ENCODE measurements at places on chromosomes 13 and 19.

- no peak for DNase-seq
These were observed 407 bp downstream of the RAB3A start for GRCh38 chr19:18203408-18203862.

- no peak for DNase-seq
These were observed 262.1 kb downstream of the ZNF536 start for GRCh38 chr19:30634131-30634830.

GRCh38 chr19:6065685-6066374 lies 44.5 kb downstream of the RFX2 start:
- no peak for DNase-seq

- no peak for DNase-seq
These were observed 142.3 kb upstream of the EDNRB start for GRCh38 chr13:78060966-78061365.

GRCh38 chr19:48968179-48968661 lies 3.1 kb downstream of the FTL start:
- no peak for DNase-seq

DNA sequence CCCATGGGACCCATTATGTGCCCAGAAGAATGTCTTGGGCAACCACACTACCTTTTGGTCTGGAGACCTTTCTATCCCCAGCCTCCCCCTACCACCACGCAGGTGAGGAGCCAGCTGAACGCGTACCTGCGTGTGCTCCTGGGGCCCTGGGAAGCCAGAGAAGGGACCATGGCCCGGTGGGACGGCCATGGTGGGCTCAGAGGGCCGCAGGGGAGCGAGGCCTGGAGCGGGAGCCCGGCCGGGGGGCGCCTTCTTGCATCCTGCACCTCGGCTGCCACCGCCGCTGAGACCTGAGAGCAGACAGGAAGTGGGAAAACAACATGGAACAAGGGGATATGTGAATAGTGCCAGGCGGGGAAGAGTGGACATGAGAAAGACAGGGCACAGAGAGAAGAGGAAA lies 2.3 kb downstream of the DYRK1B start:
- no peak for DNase-seq

DNA sequence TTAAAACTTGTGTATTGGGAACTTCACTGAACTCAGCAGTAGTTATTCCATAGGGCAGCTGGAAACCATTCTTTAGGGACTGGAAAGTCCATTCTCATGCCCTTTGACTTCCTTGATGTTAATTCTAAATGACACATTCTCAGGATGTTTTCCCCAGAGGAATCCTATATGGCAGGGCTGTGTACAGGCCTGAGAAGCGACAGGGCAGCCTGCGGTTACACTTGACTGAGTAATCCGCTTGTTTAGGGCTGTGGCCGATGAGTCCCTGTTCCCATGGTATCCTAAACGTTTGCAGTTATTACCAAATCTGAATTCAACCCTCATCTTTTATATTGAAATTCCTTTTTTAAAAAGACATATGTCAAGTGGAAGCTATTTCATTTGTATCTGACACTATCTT lies 83.5 kb downstream of the COL4A2 start:
- DNase-seq = no peak

- DNase-seq = no peak
These were observed 29.9 kb upstream of the TUBGCP3 start for GRCh38 chr13:112617754-112618375.

- no peak for DNase-seq
These were observed 36.0 kb upstream of the KPNA3 start for GRCh38 chr13:49828453-49828852.

- DNase-seq = no peak
These were observed 217.2 kb downstream of the RFC3 start for GRCh38 chr13:34035178-34035577.

- no peak for DNase-seq
These were observed 55.5 kb downstream of the MYH14 start for GRCh38 chr19:50258918-50259372.

- DNase-seq = no peak
These were observed 240.9 kb upstream of the SERP2 start for GRCh38 chr13:44132710-44133109.

- no peak for DNase-seq
These were observed 12.8 kb downstream of the LILRA1 start for GRCh38 chr19:54606230-54606629.

DNA sequence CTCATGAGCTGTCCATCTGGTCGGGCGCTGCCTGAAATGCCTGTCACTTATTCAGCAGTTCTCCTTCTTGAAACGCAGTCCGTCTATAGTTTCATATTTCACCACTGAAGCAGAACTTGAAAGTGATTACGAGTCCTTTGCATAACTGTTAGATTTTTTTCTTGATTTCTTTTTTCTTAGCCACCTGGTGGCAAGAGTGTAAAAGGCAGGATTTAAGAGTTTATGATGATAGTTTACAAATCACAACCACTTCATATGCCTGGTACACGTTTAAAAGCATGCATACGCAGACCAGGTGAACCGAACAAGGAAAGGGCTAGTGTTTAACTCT lies 45.8 kb downstream of the GGACT start:
- DNase-seq = no peak

- DNase-seq = no peak
These were observed 583.7 kb upstream of the SPRY2 start for GRCh38 chr13:80924596-80924995.

GRCh38 chr13:48096670-48097069 lies 1.8 kb upstream of the MED4 start:
- DNase-seq = no peak

DNA sequence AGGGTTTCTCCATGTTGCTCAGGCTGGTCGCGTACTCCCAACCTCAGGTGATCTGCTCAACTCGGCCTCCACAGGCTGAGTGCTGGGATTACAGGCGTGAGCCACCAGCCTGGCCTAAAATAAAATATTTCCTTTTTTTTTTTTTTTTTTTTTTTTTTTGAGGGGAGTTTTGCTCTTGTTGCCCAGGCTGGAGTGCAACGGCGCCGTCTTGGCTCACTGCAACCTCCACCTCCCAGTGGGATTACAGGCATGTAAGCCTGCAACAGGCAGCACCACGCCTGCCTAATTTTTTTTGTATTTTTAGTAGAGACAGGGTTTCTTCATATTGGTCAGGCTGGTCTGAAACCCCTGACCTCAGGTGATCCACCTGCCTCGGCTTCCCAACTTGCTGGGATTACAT lies 4.9 kb downstream of the ZNF506 start:
- DNase-seq = no peak

DNA sequence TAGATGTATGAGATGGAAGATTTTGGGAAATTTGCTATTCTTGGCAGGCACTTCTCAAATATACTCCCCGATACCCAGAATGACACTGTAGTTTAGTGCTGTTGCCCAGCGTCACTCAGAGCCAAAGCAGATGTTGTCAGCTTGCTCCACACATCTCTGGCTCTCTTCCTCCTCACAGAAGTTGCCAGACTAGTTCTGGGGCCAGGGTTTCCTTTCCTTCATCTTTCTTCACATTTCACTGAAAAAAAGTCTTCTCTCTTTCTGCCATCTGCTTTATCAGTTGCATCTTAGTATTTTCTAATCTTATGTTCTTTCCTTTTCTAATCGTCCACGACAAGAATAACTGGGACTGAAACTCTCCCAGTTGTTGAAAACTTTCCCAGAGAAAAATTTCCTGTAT lies 251.4 kb downstream of the RGCC start:
- no peak for DNase-seq

DNA sequence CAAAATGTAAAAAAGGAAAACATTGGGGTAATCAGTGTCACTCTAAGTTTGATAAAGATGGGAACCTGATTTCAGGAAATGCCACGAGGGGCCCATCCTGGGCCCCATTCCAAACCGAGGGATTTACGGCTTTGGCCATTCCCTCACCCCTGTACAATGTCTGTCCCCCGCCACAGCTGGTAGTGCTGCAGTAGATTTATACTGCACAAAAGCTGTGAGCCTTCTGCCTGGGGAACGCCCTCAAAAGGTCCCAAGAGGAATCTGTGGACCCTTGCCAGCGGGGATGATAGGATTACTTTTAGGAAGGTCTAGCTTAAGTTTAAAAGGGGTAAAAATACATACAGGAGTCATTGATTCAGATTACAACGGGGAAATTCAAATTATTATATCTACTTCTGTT lies 173.4 kb upstream of the SGCG start:
- DNase-seq = no peak

GRCh38 chr13:64993514-64994164 lies 2236.5 kb downstream of the PCDH9 start:
- no peak for DNase-seq

DNA sequence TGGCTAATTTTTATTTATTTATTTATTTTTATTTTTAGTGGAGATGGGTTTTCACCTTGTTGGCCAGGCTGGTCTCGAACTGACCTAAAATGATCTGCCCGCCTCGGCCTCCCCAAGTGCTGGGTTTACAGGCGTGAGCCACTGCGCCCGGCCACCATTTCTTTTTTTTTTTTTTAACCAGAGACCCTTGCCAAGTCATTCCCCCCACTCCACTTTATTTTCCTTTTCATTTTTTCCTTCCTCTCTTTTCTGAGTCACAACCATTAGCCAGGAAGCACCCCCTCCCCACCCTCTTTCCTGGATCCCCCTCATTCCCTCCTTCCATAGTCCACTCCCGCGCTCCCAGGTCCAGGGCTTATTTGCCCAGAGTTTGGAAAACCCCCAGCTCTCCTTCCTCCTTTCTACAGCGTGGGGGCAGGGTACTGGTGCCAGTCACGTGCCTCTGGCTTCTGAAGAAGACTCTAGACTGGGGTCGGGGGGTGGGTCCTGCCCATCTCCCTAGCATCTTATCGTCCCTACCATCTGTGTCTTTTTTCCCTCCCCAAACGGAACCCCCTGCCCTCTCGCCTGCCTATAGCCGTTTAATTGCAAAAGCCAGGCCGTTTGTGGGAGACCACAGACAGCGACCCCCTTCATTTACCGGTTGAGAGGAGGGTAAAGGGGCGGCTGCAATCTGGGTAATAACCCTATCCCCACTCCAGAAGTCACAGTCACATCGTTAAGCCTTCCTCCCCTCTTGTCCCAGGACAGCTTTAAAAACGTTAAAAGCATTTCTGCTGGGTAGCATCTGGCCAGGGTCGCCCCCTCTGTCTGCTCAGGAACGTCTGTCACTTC lies 1.1 kb upstream of the CALR start:
- no peak for DNase-seq

GRCh38 chr13:19852766-19853165 lies 10.7 kb downstream of the ZMYM5 start:
- no peak for DNase-seq

DNA sequence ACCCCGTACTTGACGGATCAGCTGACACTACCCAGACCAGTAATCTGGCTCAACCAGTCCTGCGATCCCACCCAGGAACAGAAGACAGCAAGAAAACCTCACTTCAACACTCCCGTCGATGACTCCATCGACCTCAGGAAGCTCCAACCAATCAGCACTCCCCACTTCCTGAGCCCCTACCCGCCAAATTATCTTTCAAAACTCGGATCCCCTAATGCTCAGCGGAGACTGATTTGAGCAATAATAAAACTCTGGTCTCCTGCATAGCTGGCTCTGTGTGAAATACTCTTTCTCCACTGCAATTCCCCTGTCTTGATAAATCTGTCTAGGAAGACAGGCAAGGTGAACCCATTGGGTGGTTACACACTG lies 1.2 kb downstream of the LSM4 start:
- no peak for DNase-seq

DNA sequence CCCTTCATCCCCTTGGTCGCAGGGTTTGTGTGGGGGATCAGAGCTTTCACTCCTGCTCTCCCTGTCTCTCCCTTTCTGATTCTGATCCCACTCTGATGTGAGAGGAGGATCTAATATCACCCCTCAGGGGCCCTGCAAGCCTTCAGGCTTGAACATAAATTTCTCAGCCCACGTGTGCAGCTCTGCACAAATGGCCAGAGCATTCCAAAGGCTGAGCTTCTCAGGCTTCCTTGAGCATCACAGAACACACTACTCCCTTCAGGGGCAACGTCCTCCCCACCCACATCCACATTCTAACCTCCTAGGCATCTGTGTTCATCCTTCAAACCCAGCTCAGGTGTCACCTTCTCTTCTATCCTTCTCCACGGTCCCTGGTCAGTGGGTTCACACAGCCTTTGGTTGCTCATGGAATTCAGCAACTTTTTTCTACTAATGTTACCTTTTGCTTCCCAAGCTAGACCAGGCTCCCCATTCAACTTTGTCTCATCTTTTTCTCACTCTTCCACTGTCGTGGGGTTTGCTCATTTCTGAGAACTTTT lies 24.4 kb upstream of the DOCK9 start:
- DNase-seq = no peak

GRCh38 chr13:100872761-100873160 lies 198.2 kb upstream of the TMTC4 start:
- no peak for DNase-seq

DNA sequence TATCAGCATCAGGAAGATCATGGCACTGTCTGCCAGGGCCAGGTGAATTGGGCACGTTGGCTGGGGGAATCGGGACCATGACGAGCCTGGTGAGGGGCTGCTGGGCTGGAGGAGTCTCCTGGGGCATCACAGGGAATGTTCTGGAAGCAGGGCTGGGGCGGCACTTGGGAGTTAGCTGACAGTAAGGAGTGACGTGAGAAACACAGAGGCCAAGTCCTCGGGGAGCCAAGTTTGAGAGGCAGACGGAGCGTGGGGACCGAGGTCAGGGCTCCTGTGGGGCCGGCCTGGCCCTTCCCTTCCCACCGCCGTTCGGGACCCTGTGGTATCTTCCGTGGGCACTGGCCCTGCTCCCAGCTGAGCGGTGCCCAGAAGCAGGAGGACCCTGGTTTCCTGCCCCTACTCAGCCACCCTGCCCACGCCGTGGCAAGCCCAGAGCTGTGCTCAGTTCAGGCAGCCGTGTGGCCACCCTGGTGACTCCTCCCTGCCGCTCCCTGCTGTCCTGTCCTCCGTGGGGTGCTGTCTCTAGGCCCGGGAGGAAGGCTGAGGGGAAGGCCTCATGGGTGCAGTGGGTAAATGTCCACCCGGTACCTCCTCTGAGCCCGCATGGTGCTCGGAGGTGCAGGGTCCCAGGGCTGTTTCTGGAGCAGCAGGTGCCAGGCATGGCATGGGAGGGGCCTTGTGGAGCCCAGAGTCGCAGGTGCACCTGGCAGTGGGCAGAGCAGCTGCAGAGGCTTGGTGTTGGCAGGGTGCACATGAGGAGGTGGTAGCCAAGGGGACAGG lies 25.2 kb downstream of the CRTC1 start:
- no peak for DNase-seq

DNA sequence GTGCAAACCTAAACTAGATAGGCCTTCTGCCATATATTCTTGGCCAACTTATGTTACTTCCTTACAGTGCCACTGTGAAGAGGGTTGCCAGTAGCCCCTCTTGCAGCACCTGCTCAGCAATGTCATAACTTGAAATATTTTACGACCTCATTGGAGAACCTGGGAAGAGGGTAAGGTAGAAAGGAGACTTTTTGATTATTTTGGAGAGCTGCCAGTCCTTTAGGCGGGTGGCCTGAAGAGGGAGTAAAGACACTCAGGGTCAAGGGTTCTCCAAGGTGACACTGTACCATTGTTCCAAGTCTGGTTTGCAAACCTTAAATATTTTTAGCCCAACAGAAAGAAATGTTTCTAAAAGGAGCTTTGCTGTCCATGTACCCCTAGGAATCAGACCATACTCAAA lies 118.3 kb downstream of the FLT1 start:
- no peak for DNase-seq
